ENCODE measurements at places on chromosomes 11 and 22.

DNA sequence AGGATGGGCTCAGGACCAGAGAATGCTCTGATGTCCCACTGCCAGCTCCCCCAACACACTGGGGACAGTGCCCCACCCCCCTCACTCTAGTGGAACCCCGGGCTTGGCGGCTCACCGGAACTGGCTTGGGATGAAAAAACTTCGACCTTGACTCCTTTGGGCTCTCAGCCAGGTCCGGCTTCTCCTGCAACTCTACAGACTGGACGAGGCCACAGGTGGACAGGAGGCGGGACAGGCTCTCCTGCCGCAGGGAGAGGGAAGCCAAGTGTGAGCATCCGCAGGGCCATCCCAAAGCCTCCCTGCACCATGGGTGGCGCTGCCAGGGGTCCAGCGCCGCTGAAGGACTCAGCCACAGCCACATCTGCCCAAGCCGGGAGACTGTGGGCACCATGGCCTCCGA lies 3.7 kb downstream of the RRP7A start:
- no peak for DNase-seq

DNA sequence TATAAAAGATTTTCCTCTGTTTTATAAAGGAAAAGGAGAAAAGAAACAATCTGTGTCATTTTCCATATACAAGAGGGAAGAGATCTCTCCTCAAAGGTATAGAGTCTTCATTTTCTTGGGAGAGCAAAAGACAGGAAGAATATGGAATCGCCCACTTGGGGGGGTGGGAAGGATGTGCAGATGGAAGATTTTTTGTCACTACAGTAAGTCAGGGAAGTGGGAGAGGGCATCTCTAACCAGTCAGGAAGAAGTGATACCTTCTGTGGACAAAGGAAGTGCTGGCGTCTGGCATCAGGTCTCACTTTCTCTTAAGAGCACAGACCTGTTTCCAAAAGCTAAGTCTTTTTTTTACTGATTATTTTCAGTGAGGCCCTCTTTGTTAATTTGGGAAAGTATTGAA lies 1.4 kb downstream of the PRR14L start:
- no peak for DNase-seq

- DNase-seq: no peak
Measured at GRCh38 chr11:86034710-86035109, 34.2 kb downstream of the PICALM start.

DNA sequence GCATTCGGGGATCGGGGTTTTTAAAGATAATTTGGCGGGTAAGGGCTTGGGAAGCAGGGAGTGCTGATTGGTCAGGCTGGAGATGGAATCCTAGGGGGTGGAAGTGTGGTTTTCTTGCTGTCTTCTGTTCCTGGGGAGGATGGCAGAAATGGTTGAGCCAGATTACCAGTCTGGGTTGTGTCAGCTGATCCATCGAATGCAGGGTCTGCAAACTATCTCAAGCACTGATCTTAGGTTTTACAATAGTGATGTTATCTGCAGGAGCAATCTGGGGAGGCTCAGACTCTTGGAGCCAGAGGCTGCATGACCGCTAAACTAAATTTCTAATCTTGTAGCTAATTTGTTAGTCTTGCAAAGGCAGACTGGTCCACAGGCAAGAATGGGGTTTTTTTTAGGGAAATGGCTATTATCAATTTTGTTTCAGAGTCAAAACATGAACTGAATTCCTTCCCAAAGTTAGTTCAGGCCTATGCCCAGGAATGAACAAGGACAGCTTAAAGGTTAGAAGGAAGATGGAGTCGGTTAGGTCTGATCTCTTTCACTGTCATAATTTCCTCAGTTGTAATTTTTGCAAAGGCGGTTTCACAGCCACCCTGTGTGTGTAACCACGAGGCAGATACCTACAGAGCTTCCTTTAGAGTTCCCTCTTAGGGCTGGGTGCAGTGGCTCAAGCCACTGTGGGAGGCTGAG lies 10.2 kb downstream of the SCGB1A1 start:
- DNase-seq: no peak

DNA sequence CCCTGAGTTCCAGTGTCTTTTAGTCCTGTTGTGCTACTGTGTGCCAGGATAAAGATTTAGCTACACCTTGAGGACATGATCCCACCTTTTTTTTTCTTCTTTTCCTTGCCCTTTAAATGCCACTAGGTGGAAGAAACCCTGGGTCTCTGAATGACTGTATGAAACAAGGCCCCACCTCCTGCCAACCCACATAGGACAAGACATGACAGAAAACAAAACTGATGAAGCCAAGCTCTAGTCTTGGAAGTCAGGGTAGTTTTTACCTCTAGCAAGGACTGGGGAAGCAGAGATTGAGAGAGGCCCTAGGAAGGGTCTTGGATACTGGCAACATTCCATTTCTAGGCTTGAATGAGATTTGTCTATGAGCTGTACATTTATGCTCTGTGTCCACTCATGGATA lies 410.7 kb downstream of the MIAT start:
- DNase-seq: no peak

- no peak for DNase-seq
Measured at GRCh38 chr22:24540470-24540869, 14.5 kb downstream of the GUCD1 start.

GRCh38 chr11:117985953-117986887 lies at the start of gene IL10RA:
IL10RA (plus strand) TSS chr11:117986394; CDS start chr11:117986468, 74 bp downstream.
- DNase-seq: no peak

- DNase-seq: no peak
Measured at GRCh38 chr11:66457826-66458225, 8.9 kb upstream of the PELI3 start.
